ENCODE measurements at places on chromosomes 13 and 19. TPM values are rescaled to one million over a fixed set of nuclear protein-coding genes. Genes with fewer than 3 reads are reported as not detected.

DNA sequence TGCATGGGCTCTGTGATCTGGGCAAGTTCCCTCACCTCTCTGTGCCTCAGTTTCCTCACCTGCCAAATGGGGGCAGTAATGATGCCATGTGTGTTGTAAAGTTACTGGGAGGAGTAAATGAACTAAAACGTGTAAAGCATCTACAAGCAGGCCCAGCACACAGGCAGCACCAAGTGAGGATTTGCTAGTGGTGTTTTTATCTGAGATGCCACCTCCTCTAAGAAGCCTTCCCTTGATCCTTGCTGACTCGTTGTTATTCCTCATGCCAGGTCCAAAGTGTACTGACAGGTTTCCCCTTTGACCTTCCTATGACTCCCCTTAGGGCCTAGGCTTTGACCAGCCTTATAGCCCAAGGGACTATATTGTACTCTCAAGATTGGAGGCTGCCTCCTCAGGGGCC is 1.5 kb upstream of the UQCRFS1 start:
- no peak for DNase-seq

Gene ALKBH7
- 35.1 TPM for polyA plus RNA-seq

GRCh38 chr19:19170053-19170872 is at the start of gene MEF2B:
TSS of gene MEF2B (minus strand) at chr19:19170263. CDS start at chr19:19150735, 19,528 bp downstream.
- DNase-seq = peak; percentile 63

- no peak for DNase-seq
Observed at GRCh38 chr19:14533450-14533849, 4.1 kb downstream of the TECR start.

Gene URAD
- polyA plus RNA-seq = not detected

- no peak for DNase-seq
Observed at GRCh38 chr13:110713981-110714796, 689 bp downstream of the ING1 start.

DNA sequence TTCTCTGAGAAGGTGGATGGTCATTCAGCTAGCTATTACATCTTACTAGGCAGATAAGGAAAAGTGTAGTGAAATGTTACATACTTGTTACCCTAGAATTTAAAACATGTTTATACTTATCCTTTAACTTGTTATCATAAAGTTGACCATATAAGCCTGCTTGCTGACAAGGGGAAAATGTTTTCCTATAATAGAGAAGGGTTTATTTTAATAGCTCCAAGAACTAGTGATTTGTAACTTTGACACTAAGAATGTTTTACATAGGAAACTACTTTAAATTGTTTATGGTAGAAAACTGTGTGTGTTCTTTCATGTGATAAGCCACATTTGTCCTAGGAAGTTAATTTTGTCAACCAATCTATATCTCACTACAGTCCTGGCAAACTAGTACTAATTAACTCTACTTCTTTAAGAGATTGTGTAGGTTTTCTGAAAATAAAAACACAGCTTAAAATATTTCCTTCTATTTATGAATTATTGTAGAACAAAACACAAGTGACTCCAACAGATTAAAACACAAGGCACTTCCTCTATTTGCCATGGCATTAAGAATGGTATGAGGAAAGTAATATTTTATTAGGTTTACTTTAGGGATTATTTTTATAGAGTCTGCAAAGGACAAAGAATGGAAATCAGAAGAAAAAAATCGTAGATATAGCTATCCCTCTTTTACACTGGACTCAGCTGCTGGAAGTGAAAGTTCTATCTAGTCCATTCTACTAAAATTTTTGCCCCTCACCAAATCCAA is 233.3 kb upstream of the NBEA start:
- peak; percentile 28 for DNase-seq

DNA sequence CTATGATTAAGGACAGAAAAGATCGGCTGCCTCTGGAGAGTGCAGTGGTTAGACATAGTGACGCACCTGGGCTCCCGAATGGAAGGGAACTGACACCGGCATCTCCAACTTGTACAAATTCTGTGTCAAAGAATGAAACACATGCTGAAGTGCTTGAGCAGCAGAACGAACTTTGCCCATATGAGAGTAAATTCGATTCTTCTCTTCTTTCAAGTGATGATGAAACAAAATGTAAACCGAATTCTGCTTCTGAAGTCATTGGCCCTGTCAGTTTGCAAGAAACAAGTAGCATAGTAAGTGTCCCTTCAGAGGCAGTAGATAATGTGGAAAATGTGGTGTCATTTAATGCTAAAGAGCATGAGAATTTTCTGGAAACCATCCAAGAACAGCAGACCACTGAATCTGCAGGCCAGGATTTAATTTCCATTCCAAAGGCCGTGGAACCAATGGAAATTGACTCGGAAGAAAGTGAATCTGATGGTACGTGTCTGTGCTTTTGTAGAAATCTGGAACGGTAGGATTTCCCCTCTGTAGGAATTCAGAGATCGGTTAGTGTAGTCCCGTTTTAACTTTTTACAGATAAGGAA is 16.9 kb downstream of the ERCC5 start:
- DNase-seq = no peak

- no peak for DNase-seq
Observed at GRCh38 chr13:72122661-72123255, 255.8 kb upstream of the DACH1 start.

- no peak for DNase-seq
Observed at GRCh38 chr13:22487932-22488331, 692.8 kb upstream of the SGCG start.

DNA sequence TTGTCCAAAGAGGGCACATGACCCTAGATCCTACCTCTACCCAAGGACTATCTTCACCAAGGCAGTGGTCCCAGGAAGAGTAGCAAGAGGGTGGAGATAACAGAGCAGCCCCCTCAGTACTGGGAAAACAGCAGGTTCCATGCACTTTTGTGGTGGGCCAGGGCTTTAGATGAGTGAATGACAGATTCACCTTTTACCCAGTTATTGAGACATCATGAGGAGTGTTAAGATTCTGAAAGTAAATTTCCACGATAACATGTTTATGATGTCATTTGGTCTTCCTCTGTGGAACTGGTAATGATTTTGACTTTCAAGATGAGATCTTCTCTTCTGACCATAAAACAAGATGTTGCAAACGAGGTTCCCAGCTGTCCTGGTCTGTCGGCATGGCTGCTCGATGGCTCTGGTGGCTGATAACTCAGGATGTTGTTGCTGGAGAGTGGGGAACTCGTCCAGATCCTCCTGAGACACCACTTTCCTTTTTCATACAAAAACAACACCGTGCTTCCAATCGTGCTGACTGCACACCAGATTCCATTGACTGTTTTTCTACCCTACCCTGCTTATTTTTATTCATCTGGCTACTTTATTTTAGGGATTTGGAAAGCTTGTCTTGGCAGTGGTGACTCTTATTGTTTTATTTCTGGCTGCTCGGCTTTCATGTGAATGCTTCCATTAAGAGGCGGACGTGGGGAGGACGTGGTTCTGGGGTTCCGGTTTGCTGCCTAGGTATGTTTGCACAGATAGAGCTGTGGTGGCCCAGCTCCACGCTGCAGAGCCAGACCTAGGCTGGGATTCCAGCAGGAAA is 88.5 kb downstream of the LRCH1 start:
- DNase-seq = no peak

- DNase-seq = no peak
Observed at GRCh38 chr19:43636121-43636683, 3.4 kb downstream of the CADM4 start.

All from left kidney (tissue), 8 donors.